HS-27A (cell line): ENCODE measurements at places on chromosomes 7 and 10.

DNA sequence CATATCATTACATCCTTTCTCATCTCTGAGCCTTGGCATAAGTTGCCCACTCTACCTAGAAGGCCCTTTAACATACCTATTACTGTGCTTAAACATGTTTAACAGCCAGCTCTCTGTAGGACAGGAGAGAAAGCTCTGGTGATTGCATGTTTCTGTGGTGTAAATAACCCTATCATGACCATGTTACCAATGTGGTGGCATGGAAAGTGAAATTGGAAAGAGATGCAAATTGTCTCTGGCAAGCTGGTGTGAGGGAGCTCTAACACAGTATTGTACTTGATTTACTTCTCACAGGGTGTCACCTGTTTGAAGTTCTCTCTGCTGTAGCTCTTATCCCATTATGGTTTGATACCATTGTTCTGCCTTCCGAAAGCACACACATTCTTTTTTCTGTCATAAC lies 231.8 kb upstream of the DKK1 start:
- no peak for DNase-seq

DNA sequence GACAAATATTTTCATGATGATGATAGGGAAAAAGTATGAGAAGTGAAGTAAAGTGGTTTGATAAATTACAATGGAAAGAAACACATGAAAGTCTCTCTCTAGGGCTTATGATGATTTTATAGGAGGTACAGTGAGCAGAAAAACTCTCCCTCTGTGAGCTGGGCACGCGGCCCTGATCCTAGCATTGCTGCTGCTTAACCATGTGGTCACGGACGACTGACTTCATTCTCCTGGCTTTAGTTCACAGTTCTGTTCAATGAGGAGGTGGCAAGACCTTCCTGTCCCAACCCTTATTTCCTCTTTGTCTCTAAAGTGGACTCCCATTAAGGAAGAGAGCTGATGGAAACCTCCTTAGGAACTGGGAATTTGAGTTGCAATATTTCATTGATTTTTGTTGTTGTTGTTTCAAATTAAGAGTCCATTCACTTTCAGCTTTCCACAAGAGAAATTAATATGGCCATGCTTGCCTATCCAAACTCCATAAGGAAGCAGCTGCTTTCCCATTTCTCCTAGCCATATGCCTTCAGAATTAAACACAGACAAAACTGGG lies 8.2 kb upstream of the PON3 start:
- no peak for DNase-seq

- no peak for DNase-seq
Measured at GRCh38 chr7:2063563-2064260, 169.0 kb downstream of the MAD1L1 start.

DNA sequence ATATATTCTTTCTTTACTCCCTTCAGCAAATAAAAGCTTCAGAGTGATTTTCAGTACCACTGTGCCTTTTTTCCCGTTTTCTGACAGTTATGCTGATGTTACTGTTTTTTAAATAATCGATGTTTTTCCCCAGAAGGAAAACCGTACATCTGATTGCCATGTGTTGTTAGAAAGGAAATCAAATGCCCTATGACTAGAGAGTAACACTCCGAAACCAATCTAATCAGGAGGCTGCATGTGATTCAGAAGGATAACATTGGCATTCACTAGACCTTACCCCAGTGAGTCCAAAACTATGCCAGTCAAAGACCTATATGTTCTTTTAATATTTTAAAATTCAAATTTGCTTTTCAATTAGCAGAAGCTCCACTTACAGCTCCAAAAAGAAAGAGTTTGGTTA lies 116.3 kb downstream of the TMEM26 start:
- no peak for DNase-seq

DNA sequence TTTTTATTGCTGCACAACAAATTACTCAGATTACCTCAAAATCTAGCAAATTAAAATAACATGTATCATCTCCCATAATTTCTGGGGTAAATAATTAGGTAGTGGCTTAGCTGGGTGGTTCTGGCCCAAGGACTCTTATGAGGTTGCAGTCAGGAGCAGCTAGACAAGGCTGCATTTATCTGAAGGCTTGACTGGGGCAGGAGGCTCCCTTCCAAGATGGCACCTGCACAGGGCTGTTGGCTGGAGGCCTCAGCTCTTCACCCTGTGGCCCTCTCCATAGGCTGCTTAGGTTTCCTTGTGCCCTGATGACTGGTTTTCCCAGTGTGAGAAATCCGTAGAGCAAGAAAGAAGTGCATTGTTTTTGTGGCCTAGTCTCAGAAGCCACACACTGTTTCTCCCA lies 34.7 kb upstream of the ELFN1 start:
- DNase-seq: no peak

DNA sequence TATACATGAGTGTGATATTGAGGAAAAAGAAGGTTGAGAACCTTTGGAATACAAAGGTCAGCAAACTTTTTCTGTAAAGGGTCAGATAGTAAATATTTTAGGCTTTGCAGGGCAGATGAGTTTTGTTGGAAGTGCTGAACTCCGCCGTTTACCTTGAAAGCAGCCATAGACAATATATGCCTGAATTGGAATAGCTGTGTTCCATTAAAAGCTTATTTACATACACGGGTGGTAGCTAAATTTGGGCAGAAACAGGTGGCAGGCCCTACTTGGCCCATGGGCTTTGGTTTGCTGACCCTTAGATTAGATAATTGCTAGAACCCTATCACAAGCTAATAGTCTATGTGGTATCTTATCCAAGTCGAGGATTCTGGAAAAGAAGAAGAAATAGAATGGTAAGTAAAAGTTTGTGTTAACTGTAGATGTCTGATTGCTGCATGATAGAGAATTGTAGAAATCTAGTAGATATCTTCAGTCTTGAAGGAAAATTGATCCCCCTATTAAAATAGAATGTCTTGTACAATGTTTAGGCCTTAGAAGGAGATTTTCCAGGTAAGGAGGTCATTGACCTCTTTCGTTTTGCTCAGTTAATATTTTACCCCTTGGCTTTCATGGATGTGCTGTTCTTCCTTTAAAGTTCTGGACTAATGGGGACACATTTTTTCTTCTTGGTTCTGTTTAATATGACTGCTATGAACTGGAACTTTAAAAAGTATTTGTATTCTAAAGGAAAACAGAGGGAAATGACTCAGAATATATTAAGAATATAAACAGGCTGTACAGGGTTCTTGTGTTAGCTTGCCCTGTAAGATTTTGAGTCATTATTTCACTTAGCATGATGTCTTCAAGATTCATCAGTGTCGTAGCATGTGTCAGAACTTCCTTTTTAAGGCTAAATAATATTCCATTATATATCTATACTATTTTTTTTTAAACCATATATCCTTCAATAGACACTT lies 8.0 kb downstream of the RBM33 start:
- no peak for DNase-seq

DNA sequence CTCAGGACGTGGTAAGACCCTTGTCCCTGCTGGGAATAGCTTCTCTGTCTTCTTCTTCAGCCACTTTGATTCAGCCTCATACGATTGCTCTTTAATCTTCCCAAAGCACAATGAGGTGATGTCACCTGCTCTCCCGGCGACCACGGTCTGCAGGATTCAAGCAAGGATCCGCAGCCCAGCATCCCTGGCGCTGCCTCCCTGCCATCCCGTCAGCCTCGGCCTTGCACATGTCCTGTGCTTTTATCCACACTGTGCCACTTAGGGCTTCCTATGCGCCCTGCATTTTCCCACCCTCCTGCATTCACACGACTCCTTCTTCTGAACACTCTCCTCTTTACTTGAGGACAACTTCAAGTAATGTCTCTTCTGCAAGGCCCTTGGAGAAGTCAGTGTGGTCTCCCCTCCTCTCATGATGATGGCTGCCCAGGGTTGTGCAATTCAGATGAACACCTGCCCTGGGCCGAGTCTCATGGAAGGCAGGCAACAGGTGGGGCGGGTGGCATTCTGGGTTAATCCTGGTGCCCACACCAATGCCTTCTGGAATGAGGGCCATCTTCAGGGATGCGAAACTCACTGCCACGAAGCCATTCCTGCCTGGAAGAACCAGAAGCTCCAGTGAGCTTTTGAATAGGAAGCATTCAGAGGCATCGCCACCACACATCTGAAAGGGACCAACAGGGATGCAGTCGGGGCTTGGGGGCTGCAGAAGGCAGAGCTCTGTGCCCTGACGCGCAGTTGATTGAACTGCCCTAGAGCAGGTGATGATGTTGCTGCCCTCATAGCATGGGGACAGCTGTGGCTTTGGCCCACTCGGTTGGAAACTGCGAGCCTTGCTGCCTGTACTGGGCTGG lies 287.5 kb downstream of the GLRX3 start:
- no peak for DNase-seq

- no peak for DNase-seq
Measured at GRCh38 chr7:97731736-97732564, at the start of gene TAC1. TAC1 (plus strand) TSS chr7:97732086; CDS start chr7:97732613, 527 bp downstream.

- DNase-seq: no peak
Measured at GRCh38 chr7:30815388-30815854, 44.2 kb downstream of the MINDY4 start.

DNA sequence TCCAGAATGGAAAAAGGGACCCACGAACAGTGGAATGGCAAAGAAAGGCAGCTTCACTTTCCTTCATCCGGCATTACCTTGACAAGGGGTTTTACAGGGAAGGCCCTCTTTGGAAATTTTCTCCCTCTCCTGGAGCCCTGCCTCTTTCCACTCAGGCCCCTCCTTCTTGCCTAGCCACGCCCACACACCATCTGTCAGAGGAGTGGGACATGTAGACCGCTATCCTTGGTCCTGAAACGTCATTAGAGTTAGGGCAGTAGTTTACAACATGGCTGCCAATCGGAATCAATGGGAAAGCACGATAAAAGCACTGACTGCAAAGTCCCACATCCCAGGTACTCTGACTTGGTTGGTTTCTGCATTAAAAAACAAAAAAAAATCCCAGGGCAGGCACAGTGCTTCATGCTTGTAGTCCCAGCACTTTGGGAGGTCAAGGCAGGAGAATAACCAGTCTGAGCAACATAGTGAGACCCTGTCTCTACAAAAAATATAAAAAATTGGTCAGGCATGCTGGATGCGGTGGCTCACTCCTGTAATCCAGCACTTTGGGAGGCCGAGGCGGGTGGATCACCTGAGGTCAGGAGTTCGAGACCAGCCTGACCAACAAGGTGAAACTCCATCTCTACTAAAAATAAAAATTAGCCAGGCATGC lies 96.4 kb downstream of the MARCHF5 start:
- no peak for DNase-seq

- DNase-seq: no peak
Measured at GRCh38 chr7:64793106-64793755, 997 bp upstream of the ZNF138 start.

- no peak for DNase-seq
Measured at GRCh38 chr7:127123220-127123619, 129.5 kb downstream of the GRM8 start.
